Epithelial cell of esophagus (primary cell): ENCODE measurements at places on chromosomes 2 and 18.

DNA sequence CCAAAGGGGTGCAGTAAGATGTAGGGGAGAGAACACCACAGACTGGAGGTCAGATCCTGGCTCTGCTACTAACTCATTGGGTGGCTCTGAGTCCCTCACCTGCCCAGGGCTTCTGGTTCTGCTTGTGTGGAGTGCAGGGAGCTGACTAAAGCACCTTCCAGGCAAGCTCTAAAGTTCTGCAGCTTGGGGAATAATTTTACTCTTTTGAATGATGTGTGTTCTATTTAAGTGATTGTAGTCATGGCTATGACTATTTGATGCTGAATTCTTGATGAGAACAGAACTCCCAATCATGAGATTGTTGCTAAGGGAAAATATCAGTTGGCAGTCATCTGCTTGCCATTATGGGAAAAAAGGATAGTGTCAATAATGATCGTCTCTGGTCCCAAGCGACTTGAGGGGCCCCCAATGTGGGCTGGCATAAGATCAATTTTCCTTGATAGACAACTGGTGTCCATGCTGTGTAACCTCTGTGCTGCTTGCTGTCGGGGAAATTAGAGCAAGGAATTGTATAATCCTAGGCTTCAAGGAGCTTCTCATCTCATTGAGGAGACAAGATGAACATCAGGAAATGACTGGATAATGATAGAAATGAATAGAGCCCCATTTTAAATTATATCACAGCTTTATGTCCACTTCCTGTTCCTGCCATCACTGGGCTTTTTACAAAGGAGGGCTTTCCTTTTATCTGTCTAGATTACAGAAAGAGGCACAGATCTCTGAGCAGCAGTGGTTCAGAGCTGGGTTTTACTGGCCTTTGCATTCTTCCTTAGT is 131.7 kb downstream of the SLC4A3 start:
- no peak for DNase-seq

GRCh38 chr2:219947575-219947974 is 320.1 kb downstream of the SLC4A3 start:
- no peak for DNase-seq

DNA sequence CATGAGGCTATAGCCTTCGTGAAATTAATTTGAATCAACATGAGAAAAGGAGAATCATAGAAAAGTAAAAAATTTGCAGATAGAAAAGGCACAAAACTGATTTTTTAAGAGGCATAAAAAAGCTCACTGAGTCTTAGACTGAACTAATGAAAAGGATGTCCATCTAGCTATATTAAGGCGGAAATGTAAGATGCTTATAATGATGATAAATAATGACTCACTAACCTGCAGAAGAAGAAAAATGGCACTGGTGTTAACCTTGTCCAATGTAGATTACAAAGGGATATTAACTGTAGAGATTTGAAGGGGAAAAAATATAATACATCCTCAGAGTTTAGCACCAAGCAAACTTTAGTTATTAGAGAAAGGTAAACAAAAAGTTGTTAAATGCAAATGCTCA is 1098.0 kb upstream of the DDX18 start:
- peak; percentile 26 for DNase-seq

- peak; percentile 28 for DNase-seq
Measured at GRCh38 chr2:233354971-233355574, 779 bp downstream of the DGKD start.

GRCh38 chr18:74137920-74138538 is 9.6 kb downstream of the FBXO15 start:
- no peak for DNase-seq

- DNase-seq: peak; percentile 42
Measured at GRCh38 chr18:34315591-34316352, 91.1 kb upstream of the NOL4 start.

GRCh38 chr18:32048507-32049091 is 30.0 kb downstream of the RNF125 start:
- peak; percentile 34 for DNase-seq

DNA sequence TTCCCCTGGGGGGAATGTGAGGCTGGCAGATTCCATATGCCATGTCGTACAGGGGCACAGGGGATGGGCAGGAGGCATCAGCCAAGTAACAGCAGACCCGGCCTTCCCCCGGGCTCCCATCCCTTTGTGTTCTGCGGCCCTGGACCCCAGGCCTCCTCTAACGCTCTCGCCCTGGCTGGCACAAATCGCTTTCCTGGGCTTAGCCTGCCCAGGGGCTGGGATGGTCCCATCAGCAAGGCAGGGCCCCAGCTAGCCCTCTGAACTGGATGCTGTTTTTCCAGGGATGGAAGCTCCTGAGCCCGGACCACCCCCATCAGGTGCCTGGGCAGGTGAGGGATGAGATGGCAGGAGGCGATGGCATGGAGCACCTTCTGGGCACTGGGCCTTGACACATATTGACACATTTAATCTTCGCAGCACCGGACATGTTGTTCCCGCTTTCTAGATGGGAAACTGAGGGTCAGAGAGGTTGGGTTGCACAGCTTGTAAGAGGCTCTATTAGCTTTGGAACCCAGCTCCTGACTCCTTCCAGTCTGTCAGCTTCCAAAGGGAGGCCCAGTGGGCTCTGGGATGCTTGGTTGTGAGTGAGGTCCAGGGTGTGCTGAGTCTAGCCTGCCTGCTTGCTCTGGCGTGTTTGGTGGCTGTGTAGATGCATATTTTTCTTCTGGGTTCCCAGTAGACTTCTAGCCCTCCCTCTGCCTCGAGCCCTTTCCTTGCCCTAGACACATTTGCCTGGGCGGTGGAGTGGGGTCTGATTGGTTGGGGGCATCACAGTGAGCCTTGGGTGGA is 40.3 kb downstream of the GLI2 start:
- DNase-seq: no peak

DNA sequence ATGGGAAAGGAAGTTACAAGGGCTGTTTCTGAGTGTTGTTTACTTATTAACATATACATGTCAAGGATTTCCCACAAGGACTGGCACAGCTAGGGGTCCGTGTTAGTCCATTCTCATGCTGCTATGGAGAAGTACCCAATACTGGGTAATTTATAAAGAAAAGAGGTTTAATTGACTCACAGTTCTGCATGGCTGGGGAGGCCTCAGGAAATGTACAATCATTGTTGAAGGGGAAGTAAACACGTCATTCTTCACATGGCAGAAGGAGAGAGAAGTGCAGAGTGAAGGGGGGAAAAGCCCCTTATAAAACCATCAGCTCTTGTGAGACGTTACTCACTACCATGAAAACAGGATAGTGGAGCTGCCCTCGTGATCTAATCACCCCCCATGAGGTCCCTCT is 128.9 kb upstream of the CELF4 start:
- DNase-seq: no peak

GRCh38 chr2:241507430-241508239 is 749 bp downstream of the STK25 start:
- peak; percentile 44 for DNase-seq

- DNase-seq: peak; percentile 60
Measured at GRCh38 chr2:192357217-192357616, 162.5 kb upstream of the TMEFF2 start.

- DNase-seq: no peak
Measured at GRCh38 chr2:132419941-132420340, 3.3 kb downstream of the GPR39 start.

DNA sequence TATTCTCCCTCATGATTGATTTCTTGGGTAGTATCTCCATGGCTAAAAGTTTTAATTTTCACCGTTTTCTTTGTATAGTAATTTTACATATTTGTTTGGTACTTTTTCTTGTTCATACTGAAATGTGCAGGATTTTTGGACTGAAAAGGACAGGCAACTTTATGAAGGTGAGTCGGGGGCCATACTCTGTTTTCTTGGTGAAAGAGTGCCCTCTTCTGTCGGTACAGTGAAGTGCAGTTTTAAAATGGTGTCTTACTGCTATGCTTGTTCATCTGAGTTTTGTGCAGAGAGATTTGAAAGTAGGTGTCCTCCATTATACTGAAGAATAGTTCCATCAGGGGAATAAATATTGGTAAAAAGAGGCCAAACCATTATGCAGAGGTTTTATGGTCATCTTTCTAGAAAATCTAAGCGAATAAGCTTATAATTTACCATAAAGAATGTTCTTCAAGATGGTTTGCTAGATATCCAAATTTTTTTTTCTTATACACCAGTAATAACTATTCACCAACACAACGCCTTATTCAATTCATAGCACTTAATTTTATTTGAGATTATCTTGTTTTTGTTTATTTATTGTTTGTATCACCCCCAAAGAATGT is 8.7 kb upstream of the SERPINB13 start:
- peak; percentile 65 for DNase-seq

DNA sequence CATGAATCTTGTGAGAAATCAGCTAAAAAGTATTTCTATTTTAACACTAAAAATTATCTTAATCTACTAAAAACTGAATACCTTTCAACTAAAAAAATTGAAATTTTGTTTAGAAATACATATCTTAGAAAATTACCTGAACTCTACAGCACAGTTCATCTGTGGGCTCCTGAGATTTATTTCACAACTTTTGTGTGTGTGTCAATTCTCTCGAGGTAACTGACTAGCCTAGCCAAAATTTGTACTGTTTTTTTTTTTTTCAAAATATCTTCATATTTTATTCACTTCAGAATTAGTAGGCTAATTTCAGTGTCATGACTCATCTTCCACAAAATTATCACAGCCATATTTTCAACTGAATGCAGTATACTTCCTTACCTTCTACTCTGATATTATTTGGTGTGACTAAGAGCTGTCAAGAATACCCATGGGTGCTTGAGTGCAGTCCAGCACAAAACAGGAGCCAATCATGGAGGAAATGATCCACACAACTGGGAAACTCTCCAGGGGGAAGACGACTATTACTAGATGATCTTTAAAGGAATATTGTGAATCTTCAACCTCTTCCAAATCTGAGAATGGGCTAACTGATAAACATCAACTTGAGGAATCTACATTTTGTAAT is 174.6 kb downstream of the ZNF385B start:
- no peak for DNase-seq

- no peak for DNase-seq
Measured at GRCh38 chr2:7444626-7445025, 527.4 kb downstream of the RNF144A start.

DNA sequence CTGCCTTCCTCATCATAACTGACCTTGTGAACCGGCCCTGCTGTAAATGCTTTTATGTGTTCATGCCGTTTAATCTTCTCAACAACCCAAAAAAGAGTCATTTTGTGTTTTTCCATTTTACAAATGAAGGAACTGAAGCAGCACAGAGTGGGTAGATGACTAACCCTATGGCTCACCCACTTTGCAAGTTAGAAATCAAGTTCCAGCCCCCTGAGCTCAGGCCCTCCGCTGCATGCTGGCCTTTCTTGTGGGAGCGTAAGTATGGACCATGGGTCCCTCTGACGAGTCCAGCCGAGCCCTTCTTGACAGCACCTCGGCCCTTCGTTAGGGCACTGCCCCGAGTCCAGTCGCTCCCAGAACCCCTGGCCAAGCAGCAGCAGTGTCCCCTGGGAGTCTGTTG is 194.6 kb downstream of the GLI2 start:
- DNase-seq: no peak

- no peak for DNase-seq
Measured at GRCh38 chr2:232533944-232534710, 5.4 kb upstream of the CHRNG start.

DNA sequence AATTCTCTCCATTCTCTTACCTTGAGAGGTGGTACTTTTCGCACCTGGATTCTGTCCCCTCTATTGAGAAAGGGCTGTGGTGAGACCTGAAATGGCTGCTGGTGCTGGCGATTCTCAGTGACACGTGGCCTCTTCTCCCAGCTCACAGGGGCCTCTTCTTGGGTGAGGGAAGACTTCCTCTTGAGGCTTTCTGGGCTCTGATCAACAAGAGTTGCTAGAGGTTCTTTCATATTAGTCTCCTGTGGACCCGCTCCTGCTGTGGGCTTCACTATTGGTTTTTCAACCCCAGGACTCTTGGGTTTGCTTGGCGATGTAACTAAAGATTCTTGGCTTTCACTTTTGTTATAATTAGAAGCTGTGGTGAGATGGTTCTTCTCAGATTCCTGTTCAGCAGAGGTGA is 76.3 kb upstream of the DTNB start:
- no peak for DNase-seq

DNA sequence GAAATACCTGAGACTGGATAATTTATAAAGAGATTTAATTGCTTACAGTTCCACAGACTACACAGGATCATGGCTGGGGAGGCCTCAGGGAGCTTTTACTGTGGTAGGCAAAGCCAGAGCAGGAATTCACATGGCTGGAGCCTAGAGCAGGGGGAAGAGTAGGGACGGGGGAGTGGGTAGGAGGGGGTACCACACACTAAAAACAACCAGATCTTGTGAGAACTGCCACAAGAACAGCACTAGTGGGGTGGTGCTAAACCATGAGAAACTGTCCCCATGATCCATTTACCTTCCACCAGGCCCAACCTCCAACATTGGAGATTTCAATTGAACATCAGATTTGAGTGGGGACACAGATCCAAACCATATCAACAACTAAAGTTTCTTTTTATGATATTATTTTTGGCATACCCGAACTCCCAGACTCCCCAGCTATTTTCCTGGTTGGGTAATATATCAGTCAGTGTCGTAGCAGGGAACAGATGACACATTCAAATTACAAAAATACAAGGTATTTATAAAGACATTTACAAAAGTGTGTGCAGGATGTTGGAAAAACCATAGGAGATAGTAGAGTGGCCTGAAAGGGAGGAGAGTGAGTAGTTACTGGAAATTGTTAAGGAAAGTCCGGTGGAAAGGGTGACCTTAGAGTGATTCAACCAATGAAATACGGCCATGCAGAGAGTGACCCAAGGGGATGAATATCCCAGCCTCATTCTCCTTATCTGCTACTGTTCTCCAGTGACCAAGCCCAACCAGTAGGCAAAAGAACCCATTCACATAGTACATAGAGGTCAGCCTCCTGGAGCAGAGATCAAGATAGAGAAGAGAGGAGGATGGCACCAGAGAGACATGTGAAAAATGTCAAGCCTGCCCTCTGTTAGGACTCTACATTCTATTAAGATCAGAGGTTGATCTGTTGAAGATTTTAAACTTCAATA is 8.8 kb downstream of the RPL37A start:
- no peak for DNase-seq

GRCh38 chr2:224211181-224211480 is 172.0 kb upstream of the SERPINE2 start:
- no peak for DNase-seq
